ENCODE measurements at places on chromosomes 4 and X. TPM values are rescaled to one million over a fixed set of nuclear protein-coding genes. Genes with fewer than 3 reads are reported as not detected.

The ZNF630 gene
- total RNA-seq: 2.3 TPM

The BEX2 gene
- 4.4 TPM for total RNA-seq

The CSAG2 gene
- not detected for total RNA-seq

The PDZD4 gene
- total RNA-seq: 3.3 TPM

The SLIT2 gene
- 6.7 TPM for total RNA-seq

DNA sequence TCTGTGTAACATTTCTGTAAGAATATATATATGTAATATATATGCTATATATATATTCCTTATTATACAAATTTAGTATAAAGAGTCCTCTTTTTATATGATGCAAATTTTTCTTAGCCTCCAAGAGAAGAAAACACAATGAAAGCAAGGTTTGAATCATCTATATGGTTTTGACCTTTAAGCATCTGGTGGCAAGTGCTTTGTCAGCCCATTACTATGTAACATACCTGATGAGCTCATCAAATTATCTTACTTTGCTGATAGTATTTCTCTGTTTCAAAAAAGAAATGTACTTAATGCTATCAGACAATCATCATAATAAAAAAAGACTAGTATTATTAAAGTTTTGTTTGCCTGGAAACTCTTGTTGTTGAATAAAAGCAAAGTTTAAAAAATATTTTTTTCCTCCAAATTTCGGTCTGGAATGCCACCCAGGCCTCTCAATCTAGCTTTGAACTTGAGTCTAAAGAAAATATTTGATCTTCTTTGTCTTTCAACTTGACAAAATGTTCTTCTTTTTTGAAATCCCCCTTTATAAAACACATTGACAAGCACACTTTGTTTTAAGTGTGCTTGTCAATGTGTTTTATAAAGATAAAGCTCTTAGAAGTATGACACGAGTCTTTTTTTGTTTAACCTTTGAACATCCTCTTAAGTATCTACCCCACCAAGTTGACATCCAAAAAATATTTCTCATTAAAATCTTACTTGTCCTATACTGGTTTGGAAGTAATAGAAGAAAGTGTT is 26.2 kb downstream of the ZNF330 start:
- no peaks in the 10 kb centered on the region for H3K4me1 ChIP-seq
- H3K27ac ChIP-seq: no peak overlapping the region
- no peaks in the 10 kb centered on the region for H3K27me3 ChIP-seq
- no peaks in the 10 kb centered on the region for H3K36me3 ChIP-seq
- DNase-seq: no peak

- no peaks in the 10 kb centered on the region for H3K27me3 ChIP-seq
- H3K36me3 ChIP-seq: no peaks in the 10 kb centered on the region
- no peak overlapping the region for H3K4me3 ChIP-seq
- no peak for DNase-seq
- H3K27ac ChIP-seq: no peak overlapping the region
These were observed 167.3 kb downstream of the SLIT2 start for GRCh38 chr4:20418861-20419451.

DNA sequence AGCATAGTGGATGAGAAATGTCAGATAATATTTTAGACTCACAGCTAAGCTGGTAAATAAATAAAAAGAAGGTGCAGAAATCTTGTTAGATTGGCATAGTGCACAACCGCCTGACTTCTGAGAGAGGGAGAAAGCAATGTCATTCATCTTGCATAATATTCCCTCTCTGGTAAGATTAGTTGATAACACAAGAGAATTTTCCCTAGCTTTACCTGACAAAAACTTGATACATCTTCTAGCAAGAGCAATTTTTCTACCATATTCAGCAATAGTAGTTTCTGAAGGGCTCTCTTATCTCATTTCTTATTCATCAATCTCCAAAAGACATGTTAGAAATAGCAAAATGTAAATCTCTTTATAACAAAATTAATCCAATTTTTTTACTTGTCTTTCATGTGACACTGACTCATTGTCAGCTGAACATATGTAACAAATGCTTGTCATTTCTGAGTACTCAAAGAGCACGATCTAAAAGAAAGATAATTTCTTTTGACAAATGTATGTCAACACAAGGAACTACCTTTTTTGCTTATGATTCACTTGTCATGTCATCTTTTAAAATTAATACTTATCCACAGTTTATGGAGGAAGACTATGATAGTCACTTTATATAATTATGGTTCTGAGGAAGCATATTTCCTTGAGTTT is 240.0 kb downstream of the ARAP2 start:
- no peak for DNase-seq
- H3K27me3 ChIP-seq: no peaks in the 10 kb centered on the region
- H3K36me3 ChIP-seq: no peaks in the 10 kb centered on the region

DNA sequence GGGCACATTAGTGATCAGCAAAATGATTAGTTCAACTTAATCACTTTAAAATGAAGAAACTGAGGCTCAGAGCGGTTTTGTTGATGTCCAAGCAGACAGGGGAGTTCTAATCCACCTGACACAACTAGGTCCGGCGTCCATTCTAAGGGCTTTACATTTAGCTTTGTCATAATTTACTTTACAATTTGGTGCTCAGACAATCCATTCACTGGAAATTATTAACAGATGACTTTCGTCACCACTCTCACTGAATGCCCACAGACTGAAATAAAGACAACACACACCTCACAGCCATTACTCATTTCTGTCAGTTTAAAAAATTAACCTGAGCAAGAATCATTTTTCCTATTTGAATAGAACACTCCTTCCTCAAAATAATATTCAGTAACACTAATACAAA is 10.8 kb downstream of the NR3C2 start:
- H3K27ac ChIP-seq: no peak overlapping the region
- no peaks in the 10 kb centered on the region for H3K36me3 ChIP-seq
- DNase-seq: no peak
- no peaks in the 10 kb centered on the region for H3K4me1 ChIP-seq
